Activated gamma-delta T cell treated with anti-CD3 and anti-CD28 coated beads, Interleukin-2, amount 50 U/mL, for 16 hours (primary cell): ENCODE measurements at places on chromosomes 5 and 9.

DNA sequence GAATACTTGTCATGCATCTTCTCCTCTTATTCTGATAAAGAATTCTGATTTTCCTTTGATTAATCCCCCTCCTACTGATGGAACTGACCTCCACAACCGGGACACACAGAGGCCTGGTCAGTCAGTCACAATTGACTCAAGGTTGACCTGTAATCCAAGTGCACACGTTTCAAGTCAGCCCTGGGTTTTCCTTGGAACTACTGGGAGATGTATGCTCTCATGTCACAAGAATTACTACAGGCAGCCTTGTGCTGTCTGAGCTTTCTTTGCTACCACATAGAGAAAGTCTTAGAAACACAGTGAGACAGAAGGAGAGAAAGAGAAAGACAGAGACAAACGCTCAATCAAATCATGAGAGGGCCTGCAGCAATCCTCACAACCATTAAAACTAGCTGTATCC is 345.8 kb downstream of the PDE4D start:
- no peak for DNase-seq

DNA sequence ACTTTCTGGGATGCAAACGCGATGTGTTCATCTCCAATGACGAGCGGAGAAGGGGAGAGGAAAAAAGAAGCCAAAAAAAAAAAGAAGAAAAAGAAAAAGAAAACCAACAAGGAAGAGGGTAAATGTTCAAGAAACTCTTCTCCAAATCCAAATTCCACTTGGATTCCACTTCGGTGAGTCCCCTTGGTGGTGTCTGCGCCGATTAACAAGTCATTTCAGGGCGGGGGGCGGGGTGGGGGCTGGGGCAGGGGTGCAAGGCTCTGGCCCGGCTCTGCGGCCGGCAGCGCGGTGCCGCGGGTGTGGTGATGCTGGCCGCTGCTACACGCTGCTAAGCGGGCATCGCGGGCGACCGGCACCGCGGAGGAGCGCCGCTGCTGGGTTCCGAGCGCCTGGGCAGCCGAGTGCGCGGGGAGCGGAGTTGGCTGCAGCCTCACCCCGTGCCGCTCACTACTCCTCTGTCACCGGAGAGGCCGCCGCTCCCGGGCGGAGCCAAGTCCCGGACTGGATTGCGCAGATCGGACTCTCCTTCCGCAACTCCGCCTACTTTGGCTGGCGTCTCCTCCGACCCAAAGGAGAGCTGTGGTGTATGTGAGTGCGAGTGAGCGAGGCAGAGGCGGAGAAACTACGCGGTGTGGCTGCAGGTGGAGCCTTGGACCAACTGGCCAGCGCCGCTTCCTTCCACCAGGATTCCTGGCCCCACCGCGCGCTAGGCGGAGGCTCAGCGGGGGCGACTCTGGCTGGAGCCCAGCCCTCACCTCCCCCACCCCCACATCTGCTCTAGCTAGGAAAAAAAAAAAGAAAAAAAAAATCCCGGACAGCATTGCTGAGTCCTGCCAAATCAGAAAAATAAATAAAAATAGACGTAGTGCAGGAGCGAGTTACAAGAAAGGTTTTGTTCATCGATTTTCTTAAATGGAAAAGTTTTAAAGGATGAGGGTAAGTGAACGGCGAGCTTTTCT is at the start of gene SEMA6A:
SEMA6A (minus strand) TSS at position 457 of the 959 bp plus-strand sequence. CDS start 69,879 bp downstream, outside the sequence.
- DNase-seq, result no peak

GRCh38 chr9:1120500-1121165 is 70.5 kb downstream of the DMRT2 start:
- no peak for DNase-seq

- no peak for DNase-seq
These were observed 492 bp upstream of the NEK6 start for GRCh38 chr9:124257070-124257843.

GRCh38 chr9:114021578-114021977 is 56.5 kb downstream of the AMBP start:
- DNase-seq, result no peak

- no peak for DNase-seq
These were observed 14.9 kb upstream of the MEGF10 start for GRCh38 chr5:127275641-127276193.

- no peak for DNase-seq
These were observed 22.2 kb upstream of the CREBRF start for GRCh38 chr5:173033923-173034322.

- DNase-seq, result no peak
These were observed 91.4 kb upstream of the IRX4 start for GRCh38 chr5:1974081-1974480.

DNA sequence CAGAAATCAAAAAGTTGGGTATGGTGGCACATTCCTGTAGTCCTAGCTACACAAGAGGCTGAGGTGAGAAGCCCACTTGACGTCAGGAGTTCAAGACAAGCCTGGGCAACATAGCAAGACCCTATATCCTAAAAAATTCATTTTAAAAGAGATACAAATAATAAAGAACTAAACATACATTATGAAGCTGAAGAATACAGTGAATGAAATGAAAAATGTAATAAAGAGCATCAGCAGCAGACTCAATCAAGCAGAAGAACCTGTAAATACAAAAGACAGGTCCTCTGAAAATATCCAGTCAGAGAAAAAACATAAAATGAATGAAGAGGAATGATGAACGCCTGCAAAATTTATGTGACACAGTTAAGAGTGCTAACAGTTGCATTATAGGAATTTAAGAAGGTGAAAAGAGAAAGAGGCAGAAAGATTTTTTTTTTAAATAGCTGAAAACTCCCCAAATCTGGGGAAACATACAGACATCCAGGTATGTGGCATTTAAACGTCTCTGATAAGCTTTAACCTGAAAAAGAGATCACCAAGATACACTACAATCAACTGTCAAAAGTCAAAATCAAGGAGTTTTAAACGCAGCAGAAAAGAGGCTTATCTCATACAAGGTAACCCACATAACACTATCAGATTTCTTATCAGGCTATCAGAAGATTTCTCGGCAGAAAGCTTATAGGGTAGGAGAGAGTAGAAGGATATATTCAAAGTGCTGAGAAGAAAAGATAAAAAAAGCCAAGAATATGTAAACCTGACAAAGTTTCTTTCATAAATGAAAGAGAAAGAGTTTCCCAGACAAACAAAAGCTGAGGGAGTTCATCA is 57.6 kb downstream of the PRRC1 start:
- no peak for DNase-seq

DNA sequence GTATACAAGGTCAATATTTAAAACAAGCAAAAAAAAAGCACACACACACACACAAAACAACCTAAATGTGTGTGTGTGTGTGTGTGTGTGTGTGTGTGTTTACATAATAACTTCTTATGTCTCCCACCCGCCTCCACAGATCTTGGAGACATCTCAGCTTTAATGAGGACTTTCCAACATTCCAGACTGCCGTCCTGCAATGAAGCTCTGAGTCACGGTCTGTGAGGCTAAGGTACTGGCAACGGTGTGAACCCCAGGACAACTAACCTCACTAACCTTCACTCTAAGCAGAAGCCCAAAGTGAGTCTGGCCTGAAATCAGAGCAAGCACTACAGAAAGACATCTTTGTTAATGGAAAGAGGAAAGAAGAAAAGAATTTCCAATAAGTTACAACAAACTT is 22.3 kb downstream of the ZNF474 start:
- DNase-seq, result no peak

- DNase-seq, result no peak
These were observed 272.9 kb upstream of the PTGER4 start for GRCh38 chr5:40406741-40407211.

DNA sequence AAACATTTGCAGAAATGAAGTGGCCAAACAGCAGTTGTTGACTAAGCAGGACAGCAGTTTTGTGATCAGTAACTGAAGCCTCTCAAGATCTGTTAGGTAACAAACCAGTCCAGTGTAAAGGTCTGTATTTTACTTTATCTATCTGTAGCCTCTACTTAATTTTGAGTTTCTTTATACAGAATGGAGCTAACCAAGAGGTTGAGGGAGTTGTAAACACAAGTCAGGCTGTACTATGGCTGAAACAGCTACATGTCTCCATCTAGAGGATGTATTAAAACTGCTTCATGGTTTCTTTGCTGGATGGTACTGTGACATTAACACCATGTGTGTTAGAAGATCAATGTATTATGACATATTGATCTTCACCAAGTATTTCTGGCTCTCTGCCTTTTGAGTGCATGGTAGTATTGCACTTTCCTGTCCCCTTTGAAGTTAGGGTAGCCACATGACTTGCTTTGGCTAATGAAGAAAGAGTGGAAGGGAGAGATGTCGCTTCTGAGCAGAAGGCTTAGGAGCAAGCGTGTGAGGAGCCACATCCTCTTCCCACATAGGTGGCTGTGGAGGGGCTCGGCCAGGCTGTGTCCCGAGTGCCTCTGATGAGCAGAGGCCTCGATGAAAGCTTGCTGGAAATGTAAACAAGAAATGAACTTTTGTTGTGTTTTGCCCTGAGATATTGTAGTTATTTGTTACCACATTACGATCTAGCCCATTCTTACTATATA is 105.6 kb upstream of the PCA3 start:
- no peak for DNase-seq

DNA sequence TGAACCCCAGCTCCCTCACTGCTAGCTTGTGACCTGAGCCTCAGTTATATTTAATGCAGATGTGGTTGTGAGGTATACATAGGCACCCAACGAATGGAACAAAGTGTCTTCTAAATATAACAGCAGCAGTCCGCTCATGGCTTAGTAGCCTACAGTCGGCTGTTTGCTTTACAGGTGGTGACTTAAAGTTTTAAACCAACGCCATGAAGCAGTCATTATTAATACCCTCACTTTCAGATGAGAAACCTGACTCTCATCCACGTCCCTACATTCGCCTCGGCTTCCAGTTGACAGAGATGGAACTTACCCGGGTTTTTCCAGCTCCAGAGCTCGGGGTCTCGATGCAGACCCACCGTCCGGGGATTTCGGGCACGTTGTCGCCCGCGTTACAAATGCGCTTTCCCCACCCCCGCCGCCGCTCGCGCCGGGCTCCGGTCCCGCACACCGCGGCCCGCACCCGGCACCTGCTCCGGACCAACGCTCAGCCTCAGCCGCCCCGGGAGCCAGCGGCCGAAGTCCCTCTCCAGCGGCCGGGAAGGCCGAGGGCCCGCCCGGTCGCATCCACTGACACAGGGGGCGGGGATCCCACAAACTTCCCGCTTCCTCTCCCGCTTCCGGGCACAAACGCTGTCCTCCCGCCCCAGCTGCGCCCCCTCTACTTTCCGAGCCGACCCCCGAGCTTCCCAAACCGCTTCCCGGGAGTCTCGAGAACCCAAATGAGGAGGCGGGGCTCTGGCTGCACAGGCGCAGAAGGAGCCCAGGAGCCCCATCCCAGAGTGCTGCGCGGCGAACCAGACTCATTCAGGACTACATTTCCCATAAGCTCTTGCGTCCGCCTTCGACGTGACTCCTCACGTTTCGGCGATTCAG is at the start of gene ZNF782:
ZNF782 (minus strand) TSS at position 734 of the 870 bp plus-strand sequence. CDS start 2,553 bp downstream, outside the sequence.
- peak; percentile 72 for DNase-seq

DNA sequence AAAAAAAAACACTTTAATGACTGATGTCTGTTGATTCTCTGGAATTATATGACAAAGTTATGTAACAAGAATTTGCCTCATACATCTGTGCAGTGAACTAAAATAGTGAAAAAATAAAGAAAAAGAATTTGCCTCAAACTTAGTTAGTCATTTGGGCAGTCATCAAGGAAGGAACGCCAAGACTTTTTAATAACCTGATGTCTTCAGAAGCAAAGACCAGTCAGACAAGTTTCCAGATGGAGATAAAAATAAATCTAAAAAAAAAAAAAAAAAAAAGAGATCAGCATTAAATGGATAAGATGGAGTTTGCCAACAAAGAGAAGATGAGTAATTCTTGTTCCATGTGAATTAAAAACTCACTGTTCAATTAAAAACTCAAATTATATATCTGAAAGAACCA is 52.3 kb upstream of the JMY start:
- DNase-seq, result no peak

- no peak for DNase-seq
These were observed 112.7 kb upstream of the SLC24A2 start for GRCh38 chr9:19901586-19901985.
